ENCODE measurements at places on chromosomes 1 and 21. TPM values are rescaled to one million over a fixed set of nuclear protein-coding genes. Genes with fewer than 3 reads are reported as not detected.

OLFM3 gene
- not detected for total RNA-seq

DNA sequence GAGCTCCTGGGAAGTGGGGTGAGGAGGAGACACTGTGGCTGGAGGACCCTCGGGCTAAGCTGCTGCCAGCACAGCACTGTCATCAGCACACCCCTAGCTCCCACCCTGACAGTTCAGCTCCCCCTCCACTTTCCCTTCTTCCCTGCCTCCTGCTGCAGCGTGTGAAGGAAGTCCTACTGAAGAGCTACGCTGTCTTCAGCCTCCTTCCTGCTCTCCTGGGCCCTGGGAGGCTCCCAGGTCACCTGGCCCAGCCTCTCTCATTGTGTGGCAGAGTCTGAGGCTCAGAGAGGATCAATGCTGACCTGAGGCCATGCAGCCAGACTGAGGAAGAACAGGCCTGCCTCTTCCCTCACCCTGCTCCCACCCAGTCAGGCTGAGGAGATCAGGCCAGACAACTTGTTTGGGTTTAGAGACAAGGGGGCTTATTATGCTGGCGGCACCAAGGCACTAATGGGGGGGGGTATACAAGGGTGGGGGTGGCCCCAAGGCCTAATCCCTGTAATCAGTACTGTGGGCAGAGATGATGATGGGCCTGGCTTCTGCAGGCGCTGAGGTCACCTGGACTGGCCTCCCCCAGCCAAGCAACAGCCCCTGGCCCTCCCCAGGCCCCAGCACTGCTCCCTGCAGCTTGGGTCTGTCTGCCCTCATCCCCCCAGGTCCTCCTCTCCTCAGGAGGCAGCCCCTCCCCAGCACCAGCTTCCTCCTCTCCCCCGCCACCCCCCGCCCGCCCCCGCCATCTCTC is 9.1 kb downstream of the NES start:
- DNase-seq: no peak

GRCh38 chr1:115402753-115403184 is 64.7 kb upstream of the NGF start:
- DNase-seq: peak; percentile 66

DNA sequence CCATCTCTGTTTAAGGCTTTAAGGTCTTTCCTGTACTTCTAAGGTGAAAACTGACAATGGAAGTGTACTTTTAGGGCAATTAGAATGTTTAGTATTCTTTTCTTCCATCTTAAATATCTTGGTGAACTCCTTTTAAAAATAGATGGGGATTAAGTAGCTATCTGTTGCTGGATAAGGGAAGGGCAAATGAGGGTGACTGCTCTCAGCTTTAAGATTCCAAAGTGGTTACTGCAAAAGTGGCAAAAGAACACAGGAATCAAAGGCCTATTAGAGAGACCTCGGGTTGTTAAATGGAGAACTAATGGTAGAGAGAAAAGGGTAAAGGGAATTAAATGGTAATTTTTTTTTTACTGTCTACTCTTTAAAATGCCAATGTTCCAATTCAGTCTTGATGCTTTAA is 774.1 kb upstream of the B3GALT2 start:
- no peak for DNase-seq

GRCh38 chr1:102190429-102190828 is 193.7 kb upstream of the OLFM3 start:
- DNase-seq: no peak

LCE2C gene
- total RNA-seq: not detected

DNA sequence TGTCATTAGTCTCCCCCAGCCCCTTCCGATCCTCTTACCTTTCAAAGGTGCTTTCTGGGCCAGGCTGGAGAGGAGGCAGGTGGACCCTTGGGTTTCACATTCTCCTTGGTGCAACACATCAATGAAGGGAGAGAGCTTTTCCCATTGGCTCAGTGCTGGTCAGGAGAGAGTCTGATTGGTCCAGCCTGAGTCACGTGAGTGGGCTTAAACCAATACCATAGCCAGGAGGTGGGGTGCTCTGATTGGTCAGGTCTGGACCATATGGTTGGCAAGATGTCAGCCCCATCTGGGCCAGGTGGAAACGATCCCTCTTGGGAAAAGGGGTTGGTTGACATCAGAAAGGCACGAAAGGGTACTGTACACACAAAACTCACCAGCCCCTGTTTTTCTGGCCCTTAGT is 44.8 kb upstream of the ABCG1 start:
- DNase-seq: no peak

DNA sequence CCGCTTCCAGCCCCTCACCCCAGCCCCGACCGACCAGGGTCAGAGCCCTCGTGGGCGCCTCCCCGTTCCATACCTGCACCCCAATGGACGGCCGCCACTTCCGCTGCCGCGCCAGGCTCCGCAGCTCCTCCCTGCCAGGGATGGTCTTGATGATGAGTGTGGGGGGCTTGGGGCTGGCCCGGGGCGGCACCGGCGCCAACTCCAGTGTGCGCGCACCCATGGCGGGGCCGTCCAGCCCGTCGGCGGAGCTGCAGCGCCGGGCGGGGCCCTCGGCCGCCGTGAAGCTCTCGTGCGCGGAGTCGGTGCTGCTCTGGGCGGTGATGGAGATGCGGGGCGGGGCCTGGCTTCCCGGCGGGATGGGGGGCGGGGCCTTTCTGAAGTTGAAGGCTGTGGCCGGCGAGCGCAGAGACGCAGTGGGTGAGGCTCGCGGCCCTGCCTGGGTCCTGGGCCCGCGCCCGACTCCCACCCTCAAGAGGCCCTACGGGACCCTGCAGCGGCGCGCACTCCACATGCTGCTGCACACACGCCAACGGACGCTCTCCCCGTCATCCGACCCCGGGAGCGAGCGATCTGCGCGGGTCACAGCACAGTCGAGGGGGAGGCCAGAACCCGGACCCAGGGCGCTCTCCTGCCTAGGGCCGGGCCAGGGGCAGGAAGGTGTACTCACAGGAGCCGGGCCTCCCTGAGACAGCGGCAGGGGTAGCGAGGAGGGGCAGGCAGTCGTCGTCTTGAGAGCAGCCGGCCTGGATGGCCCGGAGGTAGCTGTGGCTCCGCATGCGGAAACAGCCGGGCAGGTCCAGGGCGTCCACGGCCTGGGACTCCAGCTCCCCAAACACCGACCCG is 26.1 kb upstream of the SMIM12 start:
- peak; percentile 7 for DNase-seq

DNA sequence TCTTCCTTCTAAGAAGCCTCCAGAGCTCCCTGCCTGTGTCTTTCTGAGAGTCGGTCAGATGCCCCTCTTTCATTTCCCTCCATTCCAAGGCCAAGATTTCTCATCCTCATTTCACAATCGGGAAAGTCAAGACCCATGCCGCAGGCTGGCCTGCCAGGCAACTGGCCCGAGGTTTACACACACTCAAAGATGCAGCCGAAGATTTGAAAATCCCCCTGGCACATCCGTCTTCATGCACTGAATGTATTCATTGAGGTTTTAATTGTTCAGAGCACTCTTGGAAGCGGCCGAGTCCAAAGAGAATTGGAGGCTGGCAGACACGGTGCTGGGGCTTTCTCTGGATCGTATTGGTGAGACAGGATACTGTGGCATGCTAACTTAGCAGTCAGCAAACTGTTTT is 29.1 kb upstream of the SRP9 start:
- no peak for DNase-seq

Measured in fibroblast of the aortic adventitia (primary cell).